Sciatic nerve (tissue), 2 donors: ENCODE measurements at places on chromosomes 2 and 18. TPM values are rescaled to one million over a fixed set of nuclear protein-coding genes. Genes with fewer than 3 reads are reported as not detected.

Gene ALK
- 0.18 TPM for total RNA-seq

- no peak for DNase-seq
Measured at GRCh38 chr2:71071681-71072398, 3.4 kb downstream of the NAGK start.

DNA sequence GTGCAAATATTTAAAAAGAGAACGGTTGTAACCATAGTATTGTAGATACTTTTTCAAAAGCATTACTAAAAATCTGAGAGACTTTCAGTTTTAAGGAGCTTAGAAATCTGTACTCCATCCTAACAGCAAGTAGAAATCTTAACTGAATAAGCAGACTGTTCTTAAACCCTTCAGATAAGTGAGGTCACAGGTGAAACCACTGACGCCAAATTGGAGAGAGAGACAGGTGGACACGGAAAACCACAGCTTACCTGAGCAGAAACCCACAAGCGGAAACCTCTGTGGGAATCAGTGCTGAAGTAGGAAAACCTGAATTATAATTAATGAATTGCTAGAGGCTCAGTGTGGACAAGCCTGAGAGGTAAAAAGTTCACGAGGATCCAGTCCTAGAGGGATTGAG lies 959.4 kb upstream of the CELF4 start:
- no peak for DNase-seq

- no peak for DNase-seq
Measured at GRCh38 chr18:56003009-56003719, 415.2 kb upstream of the TCF4 start.

DNA sequence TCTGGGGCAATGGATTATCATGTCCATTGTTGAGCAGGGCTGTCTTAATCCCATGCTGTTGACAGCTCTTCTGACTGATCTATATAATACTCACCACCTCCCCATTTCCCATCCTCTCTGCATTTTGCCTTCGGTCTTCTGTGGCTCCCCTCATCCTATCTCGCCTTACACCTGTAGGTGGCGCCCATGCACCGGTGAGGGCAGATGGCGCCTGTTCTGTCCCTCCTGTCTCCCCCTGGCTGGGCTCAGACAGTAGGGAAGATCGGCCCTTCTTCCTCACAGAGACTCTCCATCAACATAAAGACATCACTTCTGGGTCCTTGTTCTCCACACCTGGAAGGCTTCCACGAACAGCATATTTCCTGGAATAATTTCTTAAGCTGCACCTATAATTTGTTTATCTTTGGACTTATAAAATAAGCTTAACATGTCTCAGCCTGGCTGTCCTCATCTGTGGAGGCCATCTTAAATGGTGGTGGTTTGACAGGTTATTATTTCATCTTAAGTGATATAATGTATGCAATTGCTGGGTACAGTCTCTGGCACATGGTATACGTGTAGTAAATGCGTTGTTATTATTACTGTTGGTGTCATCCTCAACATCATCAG lies 10.9 kb upstream of the CDH20 start:
- peak; percentile 70 for DNase-seq
